ENCODE measurements at places on chromosomes 5 and 9.
A peak's percentile ranks its signal among the peaks of the same experiment; 100 is the strongest.

DNA sequence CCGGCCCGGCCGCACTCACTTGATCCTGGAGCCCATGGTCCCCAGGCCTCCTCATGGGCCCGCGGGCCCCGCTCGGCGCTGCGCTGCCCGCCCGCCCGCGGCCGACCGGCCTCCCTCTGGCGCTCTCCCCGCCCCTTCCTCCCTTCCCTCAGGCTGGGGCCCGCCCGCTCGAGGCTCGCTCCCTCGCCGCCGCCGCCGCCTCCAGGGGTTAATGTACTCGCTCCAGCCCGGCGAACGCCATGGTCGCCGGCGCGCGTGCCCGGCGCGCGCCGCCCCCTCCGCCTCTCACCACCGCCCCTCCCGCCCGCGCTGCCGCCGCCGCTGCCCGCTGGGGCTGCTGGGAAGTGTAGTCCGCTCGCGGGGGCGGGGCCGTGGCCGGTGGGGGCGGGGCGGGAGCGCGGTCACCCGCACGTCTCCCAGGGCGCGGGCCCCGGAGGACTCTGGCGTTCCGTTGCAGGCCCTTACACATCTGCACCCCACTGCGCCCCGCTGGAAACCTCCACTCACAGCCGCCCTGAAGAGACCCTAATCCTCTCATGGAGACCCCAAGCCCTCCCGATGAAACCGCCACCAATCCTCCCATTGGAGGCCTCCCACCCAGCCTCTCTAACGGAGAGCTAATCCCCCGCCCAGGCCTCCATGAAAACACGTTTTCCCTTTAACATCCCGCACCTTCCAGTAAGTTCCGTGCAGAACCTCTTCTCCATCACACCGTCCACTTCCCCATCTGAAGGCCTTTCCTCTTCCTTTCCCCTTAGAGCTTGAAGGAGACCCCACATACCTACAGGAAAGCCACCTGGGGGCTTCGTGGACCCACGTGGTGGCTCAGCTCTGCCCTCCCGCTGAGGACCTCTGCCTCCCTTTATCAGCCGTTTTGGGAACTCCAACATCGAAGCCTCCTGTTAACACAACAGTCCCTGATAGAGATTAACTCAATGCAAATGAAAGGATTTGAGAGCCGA, at the start of gene DENND1A:
DENND1A (minus strand) TSS at position 257 of the 962 bp plus-strand sequence; CDS start at position 36, 221 bp downstream.
- peak; percentile 57 for DNase-seq

- DNase-seq = no peak
These were observed 57.3 kb upstream of the UBAC1 start for GRCh38 chr9:136018257-136019031.

- no peak for DNase-seq
These were observed 10.1 kb downstream of the IFNA5 start for GRCh38 chr9:21294904-21295538.

- no peak for DNase-seq
These were observed 1.3 kb downstream of the MACIR start for GRCh38 chr5:103259705-103260355.

GRCh38 chr5:13536933-13537332, 407.6 kb downstream of the DNAH5 start:
- DNase-seq = no peak

DNA sequence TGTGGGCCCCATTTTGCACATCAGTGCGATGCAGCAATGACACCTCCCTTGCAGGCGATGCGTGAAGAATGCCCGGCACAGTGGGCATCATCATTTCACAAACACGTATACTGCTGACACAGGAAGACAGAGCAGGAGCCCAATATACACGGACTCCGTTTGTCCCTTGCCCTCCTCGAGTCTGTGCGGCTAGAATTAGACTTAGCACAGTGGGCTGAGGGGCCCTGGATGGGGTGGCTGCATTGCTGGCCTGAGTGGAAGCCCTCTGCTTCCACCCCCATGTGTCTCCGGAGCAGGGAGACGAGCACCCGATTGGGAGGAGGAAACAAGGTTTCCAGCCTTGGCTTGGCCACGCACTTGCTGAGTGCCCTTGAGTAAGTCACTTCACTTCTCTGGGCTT, 40.8 kb downstream of the GSN start:
- no peak for DNase-seq

DNA sequence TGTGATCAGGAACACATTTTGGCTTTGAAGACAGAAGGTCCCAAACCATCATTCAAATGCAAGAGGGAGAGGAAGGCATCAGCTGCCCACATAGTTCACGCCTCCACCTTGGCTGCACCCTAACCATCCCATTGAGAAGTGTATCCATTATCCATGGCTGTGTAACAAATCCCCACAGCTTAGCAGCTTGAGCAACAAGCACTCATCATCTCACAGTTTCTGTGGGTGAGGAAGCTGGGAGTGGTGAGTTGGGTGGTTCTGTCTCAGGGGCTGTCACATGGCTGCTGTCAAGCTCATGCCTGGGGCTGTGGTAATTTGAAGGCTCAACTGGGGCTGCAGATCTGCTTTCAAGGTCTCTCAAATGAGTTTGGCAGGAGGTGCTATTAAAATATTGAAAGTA, 23.0 kb upstream of the CEP72 start:
- DNase-seq = no peak

GRCh38 chr9:109507421-109507838, 9.3 kb upstream of the PTPN3 start:
- DNase-seq = no peak

GRCh38 chr9:109019420-109019819, 6.1 kb upstream of the CTNNAL1 start:
- DNase-seq = no peak

DNA sequence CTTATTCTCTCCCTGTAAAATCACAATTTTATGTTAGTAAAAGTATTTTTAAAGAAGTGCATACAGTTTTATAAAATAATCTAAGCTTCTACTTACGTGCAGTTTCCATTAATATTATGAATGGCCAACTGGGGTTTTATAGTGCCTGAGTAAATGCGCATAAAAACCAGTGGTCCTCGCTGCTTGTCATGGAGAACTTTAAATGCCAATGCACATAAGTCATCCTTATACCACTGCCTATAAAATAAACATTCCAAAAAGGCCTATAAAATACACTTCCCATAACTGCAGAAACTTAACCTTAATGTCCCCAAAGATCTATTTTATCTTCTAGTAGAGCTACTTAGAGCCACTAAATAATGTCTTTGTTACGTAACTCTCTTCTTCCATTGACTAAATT, 28.5 kb downstream of the GFM2 start:
- DNase-seq = no peak

DNA sequence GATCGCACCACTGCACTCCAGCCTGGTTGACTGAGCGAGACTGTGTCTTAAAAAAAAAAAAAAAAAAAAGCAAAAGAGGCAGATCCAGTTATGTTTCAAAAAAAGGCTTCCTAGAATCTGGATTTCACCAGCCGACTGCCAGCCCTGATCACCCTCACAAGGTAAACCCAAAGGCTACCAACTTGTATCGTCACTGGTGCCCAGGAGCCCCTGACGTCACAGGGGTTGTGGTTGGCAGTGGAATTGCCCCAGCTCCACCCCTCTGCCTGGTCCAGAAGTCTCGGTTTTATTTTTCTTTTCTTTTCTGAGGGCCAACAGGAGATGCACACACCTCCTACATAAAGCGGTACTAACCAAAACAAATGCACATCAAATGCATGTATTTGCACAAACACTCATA, 6.0 kb upstream of the LMX1B start:
- DNase-seq = no peak

GRCh38 chr9:113186137-113186755, 34.8 kb downstream of the FKBP15 start:
- DNase-seq = no peak

DNA sequence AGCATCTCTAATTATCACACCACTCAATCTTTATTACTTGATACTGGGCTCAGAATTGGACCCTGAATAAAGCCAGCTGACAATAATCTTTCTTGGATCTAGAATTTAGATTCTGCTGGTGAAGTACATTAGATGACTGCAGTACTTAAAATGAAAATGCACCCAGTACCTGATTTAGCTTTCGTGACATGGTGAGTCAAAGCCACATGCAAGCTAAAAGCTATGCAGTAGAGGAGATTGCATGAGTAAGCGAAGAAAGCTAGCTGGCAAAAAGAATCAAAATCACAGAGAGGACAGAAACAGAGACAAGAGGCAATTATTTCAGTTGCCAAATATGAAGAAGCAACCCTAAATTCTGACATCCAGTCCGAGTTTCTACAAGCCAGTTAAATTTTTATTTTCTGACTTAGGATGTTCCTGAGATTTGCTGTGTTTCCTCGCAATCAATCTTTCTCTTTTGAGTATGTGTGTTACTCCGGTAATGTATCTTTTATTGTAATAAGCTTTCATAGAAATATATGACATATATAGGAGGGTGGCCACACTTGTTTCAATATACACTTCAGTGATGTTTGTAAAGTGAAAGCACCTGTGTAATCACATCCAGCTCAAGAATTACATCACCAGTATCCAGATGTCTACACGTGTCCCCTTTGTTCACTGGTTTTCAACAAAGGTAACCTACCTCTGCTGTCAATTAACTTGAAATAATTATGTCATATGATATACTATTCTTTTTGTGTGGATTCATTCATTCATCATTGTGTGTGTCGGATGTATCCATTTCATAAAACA, 101.7 kb downstream of the CDH18 start:
- DNase-seq = no peak

- no peak for DNase-seq
These were observed 163.1 kb downstream of the CDK5RAP2 start for GRCh38 chr9:120416781-120417427.

GRCh38 chr9:34069831-34070230, 21.1 kb upstream of the UBAP2 start:
- no peak for DNase-seq

GRCh38 chr9:94033383-94033782, 50.9 kb upstream of the PTPDC1 start:
- no peak for DNase-seq

DNA sequence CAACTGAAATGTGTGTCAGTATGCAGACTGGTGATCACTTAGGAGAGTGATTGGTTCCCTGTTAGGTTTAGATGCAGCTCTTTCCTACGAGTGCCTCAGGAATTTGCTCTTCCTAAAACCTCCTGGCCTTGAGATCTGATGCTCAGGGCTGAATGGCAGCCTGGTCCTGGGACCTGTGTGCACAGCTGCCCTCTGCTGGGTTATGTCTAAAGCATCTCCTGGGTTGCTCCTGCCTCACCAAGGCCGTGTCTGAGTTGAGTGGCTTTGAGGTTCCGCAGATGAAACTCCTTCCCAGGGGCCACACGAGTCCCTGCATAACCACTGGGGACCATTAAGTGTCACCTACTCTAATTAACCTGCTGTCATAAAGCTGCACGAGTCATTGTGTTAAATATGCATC, 59.5 kb downstream of the MVB12B start:
- DNase-seq = no peak

DNA sequence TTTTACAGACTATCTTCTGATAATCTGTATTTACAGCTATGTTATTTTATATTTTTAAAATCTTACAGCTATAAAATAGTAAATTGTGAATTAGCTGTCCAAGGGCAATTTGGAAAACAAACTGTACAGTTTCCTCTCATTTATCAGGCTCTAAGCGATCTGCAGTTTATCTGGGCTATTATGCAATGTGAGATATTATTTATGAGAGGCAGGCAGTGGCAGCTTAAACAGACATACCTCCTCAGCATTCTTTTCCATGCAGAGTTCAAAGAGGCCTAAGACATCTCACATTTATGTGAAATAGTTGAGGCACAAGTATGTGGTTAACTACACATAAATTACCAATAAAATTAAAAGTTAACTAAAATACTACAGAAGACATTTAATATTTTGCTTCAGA, 10.2 kb downstream of the NIPSNAP3B start:
- no peak for DNase-seq

DNA sequence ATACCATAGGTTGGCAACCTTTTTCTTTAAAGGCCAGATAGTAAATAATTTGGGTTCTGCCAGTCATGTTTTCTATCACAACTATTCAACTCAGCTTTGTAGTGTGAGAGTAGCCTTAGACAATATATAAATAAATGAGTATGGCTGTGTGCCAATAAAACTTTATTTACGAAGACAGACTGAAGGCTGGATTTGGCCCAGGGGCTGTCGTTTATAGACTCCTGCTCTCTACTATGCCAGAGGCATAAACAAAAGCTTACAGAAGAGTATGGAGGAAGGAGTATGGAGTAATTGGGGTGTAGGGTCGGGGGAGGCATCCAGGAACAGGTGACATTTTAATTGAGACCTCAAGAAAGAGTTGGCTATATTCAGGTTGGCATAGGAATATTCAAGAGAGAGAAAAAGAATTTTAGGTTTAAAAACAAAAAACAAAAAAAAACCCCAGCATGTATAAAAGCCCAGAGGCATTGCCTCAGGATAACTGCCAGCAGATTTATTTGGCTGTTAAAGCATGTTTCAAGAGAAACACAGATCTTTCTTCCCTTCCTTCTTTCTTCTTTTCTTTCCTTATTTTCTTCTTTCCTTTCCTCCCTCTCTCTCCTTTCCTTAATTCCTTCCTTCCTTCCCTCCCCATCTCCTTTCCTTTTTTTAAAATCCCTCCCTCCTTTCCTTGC, 39.9 kb downstream of the SLIT3 start:
- no peak for DNase-seq

- no peak for DNase-seq
These were observed 43.6 kb downstream of the SEMA5A start for GRCh38 chr5:9502050-9502834.

DNA sequence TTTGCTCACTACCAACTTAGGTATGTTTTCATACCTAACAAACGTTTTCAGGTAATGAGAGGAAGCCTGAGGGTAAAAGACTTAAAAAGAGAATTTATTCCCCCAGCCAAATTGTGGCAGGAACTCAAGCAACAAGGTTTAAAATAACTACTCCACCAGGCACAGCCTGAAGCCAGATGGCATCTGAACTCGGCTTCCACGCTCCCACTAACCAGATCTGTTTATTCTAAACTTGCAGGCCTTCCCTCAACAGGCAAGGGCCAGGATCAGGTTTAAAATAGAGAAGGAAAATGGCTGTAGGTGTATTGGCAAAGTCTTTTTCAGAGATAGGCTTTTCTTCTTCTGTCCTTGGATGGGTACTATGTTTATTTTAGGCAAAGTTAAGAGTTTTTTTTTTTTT, 89.4 kb downstream of the OTULIN start:
- no peak for DNase-seq

- no peak for DNase-seq
These were observed 162.2 kb downstream of the HSD17B3 start for GRCh38 chr9:96139592-96140295.

DNA sequence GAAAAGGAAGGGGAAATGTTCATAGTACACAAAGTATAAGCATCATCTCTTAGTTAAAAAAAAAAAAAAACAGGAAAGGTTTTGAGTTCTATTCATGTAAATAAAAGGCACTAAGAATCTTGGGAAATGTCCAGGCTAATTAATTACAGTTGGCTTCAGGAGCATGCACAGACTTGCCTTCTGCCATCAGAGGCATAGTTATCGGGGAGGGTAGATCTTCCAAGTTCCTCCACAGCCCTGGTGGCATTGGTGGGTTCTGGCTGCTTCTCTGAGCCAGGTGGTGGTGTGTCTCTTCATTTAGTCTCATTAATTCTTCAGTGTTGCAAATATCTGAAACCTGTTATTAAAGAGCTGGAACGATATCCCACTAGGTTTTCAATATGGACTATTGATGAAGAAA, 85.2 kb downstream of the TMEM252 start:
- DNase-seq = no peak
